Activated CD4-positive, alpha-beta T cell treated with anti-CD3 and anti-CD28 coated beads, Interleukin-2, amount 10 ng/mL, durations not matched to agents 7 days and 5 days (primary cell): ENCODE measurements at places on chromosomes 1 and 21.
A peak's percentile ranks its signal among the peaks of the same experiment; 100 is the strongest.

- DNase-seq, result no peak
Measured at GRCh38 chr1:116164604-116165368, 53.6 kb downstream of the MAB21L3 start.

DNA sequence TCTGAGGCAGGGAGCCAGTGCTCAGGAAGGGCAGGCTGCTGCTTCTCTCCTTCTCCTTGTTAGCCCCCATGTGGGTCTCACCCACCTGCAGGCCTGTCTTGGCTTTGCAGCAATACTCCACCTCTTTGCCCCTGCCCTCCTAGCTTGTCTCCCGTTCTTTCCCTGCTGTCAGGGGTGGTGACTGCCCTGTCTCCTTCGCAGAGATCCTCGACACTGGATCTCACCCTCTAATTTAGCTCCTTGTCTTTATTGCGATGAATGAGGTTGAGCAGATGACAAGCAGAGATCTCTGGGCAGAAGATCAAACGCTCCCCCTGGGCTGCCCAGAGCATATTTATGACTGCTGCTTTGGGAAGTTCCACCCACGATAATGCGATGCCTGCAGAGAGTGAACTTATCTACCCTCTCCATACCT is 199.2 kb downstream of the ROR1 start:
- no peak for DNase-seq

DNA sequence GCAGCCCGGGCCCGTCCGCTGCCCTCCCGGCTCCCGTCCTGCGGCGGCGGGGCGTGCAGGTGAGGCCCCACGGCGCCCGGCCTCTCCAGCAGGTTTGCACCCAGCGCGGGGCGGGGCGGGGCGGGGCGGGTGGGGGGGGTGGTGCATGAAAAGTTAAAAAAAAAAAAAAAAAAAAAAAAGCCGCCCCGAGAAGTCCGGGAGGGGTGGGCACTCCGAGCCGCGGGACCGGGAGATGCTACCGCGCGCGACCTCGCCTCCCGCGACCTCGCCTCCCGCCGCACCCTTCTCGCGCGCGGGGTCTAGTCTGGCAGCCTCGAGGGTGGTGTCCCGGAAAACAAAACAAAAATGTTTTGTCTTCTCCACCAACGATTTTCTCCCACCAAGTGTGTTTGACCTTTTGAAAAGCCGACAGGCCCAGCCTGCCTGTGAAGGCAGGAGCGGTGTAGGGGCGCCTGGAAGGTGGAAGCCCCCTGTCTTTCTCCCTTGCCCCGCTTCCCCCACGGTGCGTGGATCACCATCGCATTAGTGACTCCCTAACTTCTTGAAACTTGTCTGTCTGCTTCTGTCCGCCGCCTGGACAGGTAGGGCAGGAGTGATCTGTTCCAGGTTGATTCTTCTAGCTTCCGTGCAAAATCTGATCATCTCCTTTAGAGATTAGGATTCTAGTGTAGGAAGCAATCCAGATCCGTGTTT is 569 bp downstream of the RCAN3 start:
- peak; percentile 55 for DNase-seq

DNA sequence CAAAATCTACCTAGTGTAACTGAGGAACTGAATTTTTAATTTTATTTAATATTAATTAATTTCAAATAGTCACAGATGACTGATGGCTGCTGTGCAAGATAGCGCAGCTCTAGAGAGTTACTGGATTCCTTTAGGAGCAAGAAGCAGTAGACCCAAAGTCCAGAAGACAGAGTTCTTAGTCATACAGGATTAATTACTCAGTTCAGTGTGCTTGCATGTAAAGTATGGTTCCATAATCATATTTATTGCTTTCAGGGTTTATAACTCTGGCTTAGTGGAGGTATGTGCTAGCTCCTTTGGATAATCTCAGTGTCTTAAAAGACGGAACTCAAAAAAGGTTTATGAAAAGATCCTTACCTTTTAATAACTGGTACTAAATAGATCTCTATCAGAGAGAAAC is 17.4 kb downstream of the CEPT1 start:
- DNase-seq, result no peak

DNA sequence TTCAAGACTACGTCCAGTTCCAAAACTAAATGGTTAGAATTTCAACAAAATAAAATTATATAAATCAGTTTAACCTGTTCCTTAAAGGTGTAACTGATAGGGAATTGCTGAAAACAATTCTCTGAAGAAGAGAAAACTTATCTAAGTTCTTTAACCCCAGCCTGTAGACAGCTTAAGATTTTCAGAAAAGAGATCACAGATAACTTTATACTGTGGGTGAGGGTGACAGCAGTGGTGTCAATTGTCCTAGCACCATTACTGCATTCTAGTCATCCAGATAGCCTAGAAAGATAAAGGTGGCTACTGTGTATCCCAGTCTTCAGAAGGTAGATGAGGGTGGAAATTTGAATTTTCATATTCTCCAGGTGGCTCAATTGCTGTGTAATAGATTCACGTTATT is 19.7 kb upstream of the DEGS1 start:
- no peak for DNase-seq

DNA sequence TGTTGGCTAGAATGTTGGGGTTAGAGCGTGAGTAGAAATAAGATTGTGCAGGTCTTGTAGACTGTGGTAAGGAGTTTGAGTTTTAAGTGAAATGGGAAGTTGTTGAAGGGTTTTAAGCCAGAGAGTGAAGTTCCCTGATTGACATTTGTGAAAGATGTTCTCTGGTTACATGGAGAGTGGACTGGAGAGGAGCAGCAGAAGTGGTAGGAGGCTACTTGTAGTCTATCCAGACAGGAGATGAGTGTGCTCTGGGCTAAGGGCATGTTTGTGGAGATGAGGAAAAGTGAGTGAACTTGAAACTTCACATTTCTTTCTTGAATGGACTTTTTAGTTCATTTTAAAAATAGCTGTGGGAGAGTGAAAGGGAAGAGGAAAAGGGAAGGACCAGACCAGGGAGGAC is 37.0 kb downstream of the F3 start:
- DNase-seq, result no peak

DNA sequence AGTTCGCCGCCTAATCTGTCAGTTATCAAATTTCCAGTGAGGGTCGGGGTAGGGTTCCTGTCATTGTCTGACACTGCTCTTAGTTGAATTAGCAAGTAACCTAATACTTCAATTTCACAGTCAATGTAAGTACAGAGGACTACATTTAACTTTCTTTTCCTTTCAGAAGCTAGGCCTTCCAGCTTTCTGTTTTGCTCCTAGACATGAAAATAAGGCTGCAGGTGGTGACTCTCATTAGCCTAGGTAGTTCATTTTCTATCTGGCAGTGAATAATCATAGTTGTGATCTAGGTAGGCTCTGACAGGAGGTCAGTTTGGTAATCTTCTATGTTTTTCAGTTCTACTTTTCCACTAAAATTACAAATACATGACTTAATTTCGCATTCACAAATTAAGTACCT is 783.1 kb downstream of the MRPL39 start:
- no peak for DNase-seq

DNA sequence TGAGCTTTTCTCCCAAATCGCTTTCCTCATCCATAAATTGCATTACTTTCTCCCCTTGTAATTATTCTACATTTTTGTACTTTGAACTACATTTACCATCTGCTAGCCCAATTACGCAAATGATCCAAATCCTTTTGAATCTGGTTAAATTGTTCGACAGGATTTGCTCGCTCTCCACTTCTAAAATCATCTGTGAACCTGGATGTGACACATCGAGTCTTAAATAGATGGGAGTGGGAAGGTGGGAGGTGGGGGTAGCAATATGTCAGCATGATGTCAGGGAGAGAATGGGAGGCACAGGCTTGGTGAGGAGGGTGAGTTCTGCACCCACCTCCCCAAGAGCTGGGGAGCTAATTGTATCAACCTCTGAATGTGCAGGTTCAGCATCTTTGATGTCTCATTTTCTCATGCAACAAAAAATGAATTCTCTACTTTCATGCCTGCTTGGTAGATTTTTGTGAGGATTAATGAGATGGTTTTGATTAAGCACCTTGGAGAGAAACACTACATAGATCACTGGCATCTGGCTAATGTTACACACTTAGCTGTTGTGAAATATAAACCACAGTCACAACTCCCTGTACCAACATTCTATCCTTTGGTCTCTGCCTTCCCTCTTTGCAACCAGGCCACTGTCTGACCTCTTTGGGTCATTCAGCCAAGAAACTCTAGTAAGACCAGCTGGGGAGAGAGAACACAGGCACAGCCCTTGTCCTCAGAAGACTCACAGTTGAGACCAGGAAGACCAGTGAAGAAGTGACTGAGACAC is 165.1 kb downstream of the DAB1 start:
- no peak for DNase-seq

DNA sequence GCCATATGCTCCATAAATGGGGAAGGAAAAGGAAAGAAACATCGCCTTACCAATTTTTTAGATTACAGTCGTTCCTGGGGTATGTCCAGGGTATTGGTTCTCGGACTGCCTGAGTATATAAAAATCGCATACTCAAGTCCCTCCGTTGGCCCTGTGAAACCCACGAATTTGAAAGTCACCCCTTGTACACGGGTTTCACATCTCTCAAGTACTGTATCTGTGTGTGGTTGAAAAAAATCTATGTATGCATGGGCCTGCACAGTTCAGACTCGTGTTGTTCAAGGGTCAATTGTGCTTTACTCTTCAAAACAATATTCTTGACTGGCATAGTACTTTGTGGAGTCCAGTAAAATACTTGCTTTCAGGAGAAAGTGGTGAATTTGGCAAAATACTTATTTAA is 171.7 kb downstream of the HS2ST1 start:
- no peak for DNase-seq

DNA sequence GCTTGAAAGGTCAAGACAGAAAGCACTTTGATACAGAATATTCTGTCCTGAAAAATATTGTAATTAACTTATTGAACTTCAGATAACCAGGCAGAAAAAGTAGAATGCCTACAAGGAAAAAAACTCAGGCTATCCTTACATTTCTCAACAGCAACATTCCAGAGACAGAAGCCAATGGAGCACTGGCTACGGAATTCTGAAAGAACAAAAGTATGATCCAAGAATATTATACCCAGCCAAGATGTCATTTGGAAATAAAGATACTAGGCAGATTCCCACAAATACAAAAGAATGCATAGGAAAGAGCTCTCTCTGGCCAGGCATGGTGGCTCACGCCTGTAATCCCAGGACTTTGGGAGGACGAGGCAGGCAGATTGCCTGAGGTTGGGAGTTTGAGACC is 5.8 kb upstream of the PPT1 start:
- no peak for DNase-seq

GRCh38 chr1:24416666-24417391 is 1.2 kb downstream of the NIPAL3 start:
- peak; percentile 87 for DNase-seq

GRCh38 chr21:42644223-42645208 is 8.9 kb upstream of the PDE9A start:
- no peak for DNase-seq

GRCh38 chr1:164720440-164721227 is 161.7 kb downstream of the PBX1 start:
- no peak for DNase-seq

DNA sequence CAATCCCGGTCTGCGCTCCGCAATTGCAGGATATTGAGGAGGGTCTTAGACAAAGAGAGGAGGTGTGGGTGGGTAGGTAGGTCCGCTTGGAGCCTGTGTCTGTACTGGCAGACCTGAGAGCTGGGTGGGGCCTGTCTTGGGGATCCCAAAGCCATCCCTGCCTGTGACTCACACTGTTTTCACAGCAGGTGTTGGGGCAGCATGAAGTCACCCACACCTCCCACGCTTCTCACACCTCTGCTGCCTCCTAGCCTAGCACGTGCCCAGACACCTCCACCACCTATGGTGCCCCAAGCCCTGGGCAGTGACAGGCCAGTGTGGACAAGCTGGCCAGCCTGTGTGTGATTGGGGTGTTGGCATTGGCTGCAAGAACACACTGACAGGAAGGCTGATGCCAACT is 65.7 kb upstream of the ECE1 start:
- no peak for DNase-seq

DNA sequence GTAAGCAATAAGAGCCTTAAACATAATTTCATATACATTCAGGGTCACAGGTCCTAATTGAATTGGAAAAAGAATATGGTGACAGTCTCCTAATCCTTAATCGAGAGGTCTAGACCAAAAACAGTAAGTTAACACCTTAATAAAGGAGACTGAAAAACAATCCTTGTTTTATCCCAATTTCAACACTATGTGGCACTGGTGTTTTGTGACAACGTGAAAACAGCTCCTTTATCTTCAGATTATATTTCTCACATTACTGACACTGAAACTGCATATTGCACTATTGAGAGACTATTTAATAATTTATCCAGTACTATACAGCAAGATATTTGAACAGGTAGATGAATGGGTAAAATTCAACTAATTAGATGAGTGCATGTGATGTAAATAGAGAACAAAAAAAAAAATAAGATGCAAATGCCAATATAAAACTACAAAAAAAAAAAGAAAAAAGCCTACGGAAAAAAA is 34.1 kb downstream of the TP53BP2 start:
- peak; percentile 29 for DNase-seq

- DNase-seq, result no peak
Measured at GRCh38 chr1:87402241-87403002, 73.7 kb downstream of the LMO4 start.

DNA sequence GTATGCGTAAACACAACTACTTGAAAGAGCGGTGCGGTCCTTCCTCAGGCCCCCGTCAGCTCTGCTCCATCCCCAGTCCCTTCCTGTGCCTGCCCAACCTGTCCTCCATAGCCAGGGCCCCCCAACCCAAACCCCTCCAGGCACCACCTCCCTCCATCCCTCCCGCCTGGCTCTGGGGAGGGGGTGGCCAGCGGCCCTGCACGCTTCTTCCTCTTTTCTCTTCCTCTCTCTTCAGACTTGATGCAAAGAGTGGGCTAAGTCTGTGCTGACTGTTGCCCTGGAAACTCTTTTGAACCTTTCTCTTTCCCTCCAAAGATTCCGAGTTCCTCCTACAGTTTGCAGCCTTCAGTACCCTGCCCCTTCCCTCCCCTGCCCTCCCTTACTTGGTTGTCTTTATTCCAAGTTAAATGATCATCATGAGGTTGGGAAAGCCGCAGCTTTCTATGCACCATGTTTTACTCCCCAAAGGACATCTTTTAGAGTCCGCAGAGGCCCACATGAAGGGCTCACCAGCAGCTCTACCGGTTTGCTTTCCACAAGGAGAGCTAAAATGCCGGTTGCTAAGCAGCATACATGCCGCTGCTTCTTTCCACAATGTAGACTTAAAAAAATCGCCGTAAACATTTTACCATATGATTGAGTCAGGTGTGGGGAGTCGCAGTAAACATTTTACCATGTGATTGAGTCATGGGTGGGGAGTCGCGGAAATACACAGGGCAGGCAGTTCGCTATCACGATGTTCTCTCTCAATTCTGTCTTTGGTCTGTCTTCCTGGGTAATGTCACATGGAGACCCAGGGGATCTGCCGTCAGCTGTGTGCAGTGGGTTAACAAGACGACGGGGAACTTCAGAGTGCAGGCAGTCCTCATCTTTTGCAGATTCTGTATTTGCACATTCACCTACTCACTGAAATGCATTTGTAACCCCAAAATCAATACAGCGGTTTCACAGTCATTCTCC is 525.3 kb downstream of the KIF26B start:
- DNase-seq, result no peak

GRCh38 chr1:185375583-185375982 is 58.5 kb upstream of the IVNS1ABP start:
- DNase-seq, result no peak

DNA sequence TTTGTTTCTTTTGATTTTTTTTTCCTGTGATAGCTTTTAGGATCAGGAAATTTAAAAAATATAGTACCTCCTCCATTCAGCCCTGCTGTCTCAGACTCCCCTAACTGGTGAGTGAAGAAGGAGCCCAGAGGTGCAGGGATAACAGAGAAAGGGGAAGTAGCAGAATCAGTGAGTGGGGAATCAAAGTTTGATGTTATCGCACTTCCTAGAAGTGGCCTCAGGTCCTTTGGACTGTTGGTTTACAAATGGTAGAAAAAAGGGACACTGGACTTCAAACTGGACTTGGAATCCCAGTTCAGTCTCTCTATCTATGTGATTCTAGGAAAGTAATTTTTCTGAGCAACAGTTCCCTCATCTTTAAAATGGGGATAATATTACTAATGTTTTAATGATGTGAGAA is 99.5 kb downstream of the FGGY start:
- no peak for DNase-seq
